Activated gamma-delta T cell (primary cell): ENCODE measurements at places on chromosomes 5 and 9.

GRCh38 chr5:73103870-73104299, 16.5 kb upstream of the TMEM171 start:
- DNase-seq, result no peak

DNA sequence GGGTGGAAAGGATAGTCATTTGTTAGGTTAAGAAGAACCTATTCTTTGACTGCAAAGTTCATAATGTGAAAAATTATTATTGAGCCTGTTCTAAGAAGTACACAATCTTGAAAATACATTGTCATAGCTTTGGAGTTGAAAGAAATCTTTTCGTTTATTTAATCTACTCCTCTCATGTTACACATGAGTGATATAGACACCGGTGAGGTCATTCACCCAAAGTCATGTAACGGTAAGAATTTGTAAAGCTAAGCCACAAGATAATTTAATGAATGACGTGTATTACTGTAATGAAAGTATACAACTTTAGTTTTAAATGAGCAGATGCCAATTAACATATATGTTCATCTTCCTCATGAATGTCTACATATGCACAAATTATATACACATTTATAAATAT, 284.1 kb upstream of the PDE4D start:
- DNase-seq, result no peak

- no peak for DNase-seq
These were observed 473.6 kb downstream of the AGTPBP1 start for GRCh38 chr9:85268131-85268530.

- DNase-seq, result no peak
These were observed 100.3 kb downstream of the NSG2 start for GRCh38 chr5:174145821-174146220.
